ENCODE measurements at places on chromosomes 11 and 22. TPM values are rescaled to one million over a fixed set of nuclear protein-coding genes. Genes with fewer than 3 reads are reported as not detected.
A peak's percentile ranks its signal among the peaks of the same experiment; 100 is the strongest.

Gene BAIAP2L2
- total RNA-seq = 0.32 TPM

Gene POTEH
- not detected for total RNA-seq

Gene TESMIN
- 2.1 TPM for total RNA-seq

Gene NUCB2
- total RNA-seq = 51.1 TPM

Gene SAA2
- total RNA-seq = not detected

Gene SCN2B
- total RNA-seq = not detected

Gene B4GALNT4
- total RNA-seq = 5.1 TPM

DNA sequence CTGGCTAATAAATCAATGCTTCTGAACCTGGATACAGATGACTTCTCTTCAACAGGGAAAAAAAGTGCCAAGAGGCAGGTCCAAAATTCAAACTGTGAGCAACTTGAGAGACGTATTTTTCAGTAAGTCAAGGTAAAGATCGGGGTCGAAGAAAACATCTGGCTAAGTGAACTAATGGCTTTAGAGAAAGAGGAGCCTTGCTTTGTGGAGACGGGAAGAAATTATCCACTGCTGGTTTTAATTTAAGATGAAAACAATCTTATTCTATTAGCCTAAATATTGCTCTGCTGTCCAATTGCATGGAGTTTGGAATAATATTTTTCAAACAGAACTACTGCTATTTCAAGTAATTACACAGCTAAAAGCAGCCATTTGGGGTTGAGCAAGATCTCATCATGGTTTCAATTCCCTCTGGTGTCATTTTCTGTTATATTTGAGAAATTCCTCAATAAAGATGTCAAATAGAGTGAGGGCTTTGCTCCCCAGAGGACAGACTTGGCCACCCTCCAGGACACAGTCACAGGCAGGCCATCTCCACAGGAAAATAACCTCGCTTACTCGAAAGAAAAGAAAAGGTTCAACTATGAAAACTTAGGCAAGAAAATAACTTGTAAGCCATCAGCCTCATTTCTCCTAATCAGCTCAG lies 29.8 kb downstream of the SCUBE1 start:
- no peaks in the 10 kb centered on the region for H3K4me1 ChIP-seq
- H3K36me3 ChIP-seq = no peaks in the 10 kb centered on the region
- DNase-seq = no peak
- no peak overlapping the region for H3K4me3 ChIP-seq
- peaks cover 9% of the 10 kb centered on the region for H3K27me3 ChIP-seq
- no peak overlapping the region for H3K27ac ChIP-seq

DNA sequence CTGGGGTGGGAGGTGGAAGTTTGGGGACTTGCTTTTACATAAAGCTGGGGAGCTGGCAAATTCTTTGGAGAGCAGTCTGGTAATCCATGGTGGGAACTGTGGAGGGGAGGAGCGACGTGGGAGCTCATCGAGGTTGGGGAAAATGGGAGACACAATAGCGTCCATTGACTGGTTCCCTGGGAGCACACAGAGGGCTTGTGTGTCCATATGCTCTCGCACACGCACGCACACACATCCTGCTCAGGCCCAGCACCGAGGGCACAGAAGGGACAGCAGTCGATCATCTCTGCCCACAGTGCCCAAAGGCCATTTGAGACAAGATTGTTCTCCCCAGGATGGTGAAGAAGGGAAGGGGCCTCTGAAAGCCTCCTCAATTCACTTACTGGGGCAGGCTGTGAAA lies 53.7 kb downstream of the FBXO7 start:
- H3K36me3 ChIP-seq = no peaks in the 10 kb centered on the region
- no peaks in the 10 kb centered on the region for H3K4me1 ChIP-seq
- no peak overlapping the region for H3K27ac ChIP-seq
- DNase-seq = no peak

- H3K27ac ChIP-seq = peak overlapping the region; percentile 100
- peaks cover 5% of the 10 kb centered on the region for H3K27me3 ChIP-seq
- peaks cover 9% of the 10 kb centered on the region for H3K36me3 ChIP-seq
- peaks cover 57% of the 10 kb centered on the region for H3K4me1 ChIP-seq
- peak overlapping the region; percentile 99 for H3K4me3 ChIP-seq
- peak; percentile 30 for DNase-seq
These were observed 4.7 kb upstream of the NEAT1 start for GRCh38 chr11:65417702-65418430.

DNA sequence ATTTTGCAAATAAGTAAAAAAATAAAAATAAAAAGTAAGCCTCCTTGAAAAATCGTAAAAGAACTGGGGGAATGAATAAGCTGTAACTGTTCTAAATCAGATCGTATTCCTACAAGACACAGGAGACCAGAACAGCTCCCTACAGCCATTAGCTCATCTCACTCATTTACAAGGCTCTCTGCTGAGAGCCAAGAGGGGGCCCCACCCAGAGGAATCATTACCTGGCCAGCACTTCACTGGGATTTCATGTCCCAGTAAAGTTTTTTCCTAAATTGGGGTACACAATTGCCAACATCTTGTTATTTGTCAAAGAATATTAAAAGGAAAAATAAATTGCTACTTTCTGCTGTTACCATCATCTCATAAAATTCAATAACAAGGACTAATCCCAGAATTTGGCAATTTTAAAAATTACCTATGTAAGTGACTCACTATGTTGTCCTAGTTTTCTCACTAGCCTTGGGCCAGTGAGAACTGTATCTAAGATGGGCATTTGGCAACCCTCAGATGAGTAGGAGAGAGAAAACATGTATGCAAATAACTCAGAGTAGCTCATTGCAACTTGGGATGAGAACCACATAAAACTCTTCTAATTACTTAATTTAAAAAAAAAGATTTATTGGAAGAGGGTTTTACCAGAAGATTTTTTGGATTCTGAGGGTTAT lies 18.4 kb upstream of the SMTN start:
- no peaks in the 10 kb centered on the region for H3K36me3 ChIP-seq
- H3K4me3 ChIP-seq = no peak overlapping the region
- no peak for DNase-seq
- peaks cover 2% of the 10 kb centered on the region for H3K27me3 ChIP-seq
- H3K4me1 ChIP-seq = no peaks in the 10 kb centered on the region
- H3K27ac ChIP-seq = no peak overlapping the region

- H3K4me1 ChIP-seq = peaks cover 28% of the 10 kb centered on the region
- H3K27me3 ChIP-seq = no peaks in the 10 kb centered on the region
- H3K4me3 ChIP-seq = no peak overlapping the region
- no peak overlapping the region for H3K27ac ChIP-seq
- no peak for DNase-seq
- peaks cover 4% of the 10 kb centered on the region for H3K36me3 ChIP-seq
These were observed 181.5 kb downstream of the MAML2 start for GRCh38 chr11:96161307-96162089.

DNA sequence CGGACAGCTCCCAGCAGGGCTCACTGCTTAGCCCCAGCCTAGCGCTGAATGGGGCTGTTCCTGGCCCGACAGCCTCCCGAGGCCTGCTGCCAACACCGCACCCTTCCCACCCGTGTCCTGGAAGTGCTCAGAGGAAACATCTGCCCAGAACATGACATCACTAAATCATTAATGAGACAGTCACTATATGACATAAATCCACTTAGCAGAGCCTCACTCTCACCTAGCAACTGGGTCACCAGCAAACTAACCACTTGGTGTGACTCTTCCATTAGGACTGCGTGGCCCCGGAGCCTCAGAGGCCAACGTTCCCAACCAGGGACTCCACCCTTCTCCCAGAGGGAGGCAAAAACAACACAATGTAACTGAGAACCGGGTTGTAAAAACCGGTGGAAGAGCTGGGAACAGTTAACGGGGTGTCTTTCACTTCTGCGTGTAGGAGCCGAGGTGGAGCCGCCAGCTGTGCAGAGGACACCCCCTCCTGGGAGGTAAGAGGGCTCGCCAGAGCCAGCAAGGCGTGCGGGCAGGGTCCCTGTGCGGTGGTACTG lies 21.4 kb upstream of the PACSIN2 start:
- no peak overlapping the region for H3K4me3 ChIP-seq
- no peaks in the 10 kb centered on the region for H3K36me3 ChIP-seq
- DNase-seq = no peak
- no peaks in the 10 kb centered on the region for H3K27me3 ChIP-seq
- no peak overlapping the region for H3K27ac ChIP-seq
- no peaks in the 10 kb centered on the region for H3K4me1 ChIP-seq

- H3K36me3 ChIP-seq = peaks cover 14% of the 10 kb centered on the region
- H3K27ac ChIP-seq = no peak overlapping the region
- H3K4me1 ChIP-seq = peaks cover 23% of the 10 kb centered on the region
- H3K4me3 ChIP-seq = no peak overlapping the region
- H3K27me3 ChIP-seq = no peaks in the 10 kb centered on the region
These were observed 10.0 kb downstream of the STX3 start for GRCh38 chr11:59765068-59765735.

DNA sequence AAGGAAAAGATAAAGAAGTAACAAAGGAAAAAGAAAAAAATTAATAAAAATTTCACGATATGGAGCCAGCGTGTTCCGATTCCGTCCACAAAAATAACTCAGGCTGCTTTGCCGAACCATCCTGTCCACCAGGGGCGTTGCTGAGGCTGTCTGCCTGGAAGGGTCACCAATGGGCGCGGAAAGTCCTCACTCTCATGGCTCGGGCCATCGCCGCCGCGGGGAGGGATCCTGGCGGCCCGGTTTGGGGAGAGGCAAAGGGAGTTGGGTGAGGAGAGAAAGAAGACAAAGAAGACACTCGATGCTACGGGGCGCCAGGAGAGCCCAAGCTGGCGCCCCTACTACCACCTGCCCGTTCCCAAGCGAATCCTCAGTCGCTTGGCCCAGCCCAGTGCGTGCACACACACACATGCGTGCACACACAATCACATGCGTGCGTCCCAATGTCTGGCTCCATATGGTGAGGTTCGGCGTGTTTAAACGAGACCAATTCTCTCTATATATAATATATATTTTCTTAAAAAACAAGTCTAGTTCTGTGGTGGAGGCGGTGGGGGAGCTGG lies 5.6 kb upstream of the PYGM start:
- H3K36me3 ChIP-seq = peaks cover 75% of the 10 kb centered on the region
- peaks cover 86% of the 10 kb centered on the region for H3K4me1 ChIP-seq
- H3K27me3 ChIP-seq = no peaks in the 10 kb centered on the region
- peak overlapping the region; percentile 80 for H3K4me3 ChIP-seq

GRCh38 chr22:50729391-50730012 lies 8.5 kb upstream of the ACR start:
- H3K27me3 ChIP-seq = no peaks in the 10 kb centered on the region
- no peak overlapping the region for H3K27ac ChIP-seq
- no peaks in the 10 kb centered on the region for H3K36me3 ChIP-seq
- H3K4me3 ChIP-seq = no peak overlapping the region
- DNase-seq = no peak

DNA sequence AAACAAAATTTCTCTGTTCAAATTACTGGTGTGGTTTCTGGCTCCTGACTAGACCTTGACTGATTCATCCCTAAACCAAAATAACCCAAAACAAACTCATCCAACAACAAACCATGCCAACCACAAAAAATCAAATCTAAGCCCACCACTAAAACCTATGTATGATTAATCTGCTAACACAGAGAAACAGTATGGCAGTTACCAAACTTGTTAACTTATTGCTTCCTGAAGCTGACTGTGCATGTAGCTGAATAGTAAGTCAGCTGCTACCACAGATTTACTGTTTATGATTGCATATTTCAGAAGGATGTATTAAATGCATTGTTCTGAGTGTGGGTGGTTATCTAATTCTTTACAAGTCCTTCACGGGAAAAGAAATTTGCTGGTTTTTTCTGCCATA lies 231.1 kb downstream of the SWAP70 start:
- no peaks in the 10 kb centered on the region for H3K36me3 ChIP-seq
- H3K27ac ChIP-seq = no peak overlapping the region
- DNase-seq = no peak

DNA sequence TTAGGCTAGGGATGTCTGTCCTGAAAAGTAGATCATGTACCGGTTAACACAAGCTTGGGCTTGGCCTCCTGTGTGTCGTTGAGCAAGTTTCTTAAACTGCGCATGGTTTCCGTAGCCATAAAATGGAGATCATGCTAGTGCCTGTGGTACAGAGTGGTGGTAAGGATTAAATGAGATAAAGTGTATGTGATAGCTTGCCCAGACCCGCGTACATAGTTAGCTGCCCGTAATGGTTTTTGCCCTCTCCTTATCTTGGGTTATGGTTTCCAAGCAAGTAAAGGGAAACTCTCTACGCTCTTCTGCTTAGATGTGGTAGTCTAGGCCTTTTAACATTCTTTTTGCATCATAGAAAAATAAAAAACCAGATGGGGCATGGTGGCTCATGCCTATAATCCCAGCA lies 11.0 kb upstream of the PTPRJ start:
- H3K4me3 ChIP-seq = no peak overlapping the region
- no peak for DNase-seq
- H3K27me3 ChIP-seq = peaks cover 2% of the 10 kb centered on the region
- H3K4me1 ChIP-seq = peaks cover 2% of the 10 kb centered on the region

DNA sequence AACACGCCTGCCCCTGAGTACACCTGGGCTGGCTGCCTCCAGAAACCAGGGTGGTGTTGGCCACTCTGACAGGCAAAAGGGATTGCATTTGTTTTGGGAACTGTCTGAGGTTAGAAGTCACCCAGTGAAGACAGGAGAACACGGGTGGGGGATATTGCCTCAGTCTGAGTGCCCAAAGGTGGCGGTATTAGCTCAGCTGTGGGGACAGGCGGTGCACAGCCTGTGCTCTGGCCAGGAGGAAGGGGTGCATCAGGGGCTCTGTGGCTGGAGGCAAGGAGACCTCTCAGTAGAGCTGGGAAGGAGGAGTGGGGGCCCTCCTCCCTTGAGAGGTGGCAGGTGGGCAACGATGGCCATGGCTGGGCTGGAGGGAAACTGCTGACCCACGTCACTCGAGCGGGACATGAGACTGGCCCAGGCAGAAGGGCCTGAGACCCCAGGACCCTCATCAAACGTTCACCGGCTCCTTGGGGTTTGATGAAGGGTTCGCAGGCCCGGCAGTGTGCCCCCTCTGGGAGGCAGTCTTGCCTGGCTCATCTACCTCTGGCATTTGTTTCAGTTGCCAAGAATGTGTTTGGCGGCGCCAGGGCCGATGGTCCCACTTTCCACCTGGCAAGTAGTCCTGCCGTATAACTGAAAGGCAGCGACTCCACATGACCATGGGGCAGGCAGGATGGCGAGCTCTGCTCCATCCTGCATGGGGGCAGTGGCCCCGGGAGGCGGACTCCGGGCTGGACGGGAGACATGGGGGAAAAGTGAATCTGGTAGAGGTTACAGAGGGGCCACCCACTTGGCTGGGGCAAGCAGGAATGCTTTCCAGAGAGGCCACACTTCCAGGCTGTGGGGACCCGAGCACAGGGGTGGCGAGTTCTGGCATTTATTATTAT lies 52.8 kb upstream of the SMIM38 start:
- no peaks in the 10 kb centered on the region for H3K27me3 ChIP-seq
- no peak overlapping the region for H3K4me3 ChIP-seq
- DNase-seq = no peak
- H3K27ac ChIP-seq = no peak overlapping the region
- no peaks in the 10 kb centered on the region for H3K36me3 ChIP-seq

DNA sequence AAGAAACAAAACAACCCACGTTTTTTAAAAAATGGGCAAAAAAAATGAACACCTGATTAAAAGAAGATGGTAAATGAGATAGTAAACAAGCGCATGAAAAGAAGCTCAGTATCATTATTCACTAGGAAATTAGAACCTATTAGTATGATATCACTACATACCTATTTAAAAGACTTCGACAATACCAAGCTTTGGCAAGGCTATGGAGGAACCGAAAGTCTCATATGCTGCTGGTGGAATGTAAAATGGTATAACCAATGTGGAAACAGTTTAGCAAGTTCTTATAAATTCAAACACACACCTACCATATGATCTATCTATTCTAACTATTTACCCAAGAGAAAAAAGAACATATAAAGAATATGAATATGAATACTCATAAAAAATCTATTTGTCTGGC lies 143.8 kb downstream of the APOL5 start:
- no peaks in the 10 kb centered on the region for H3K36me3 ChIP-seq
- no peak overlapping the region for H3K27ac ChIP-seq
- no peaks in the 10 kb centered on the region for H3K4me1 ChIP-seq
- DNase-seq = no peak
